ENCODE measurements at places on chromosomes 12 and 14.
A peak's percentile ranks its signal among the peaks of the same experiment; 100 is the strongest.

DNA sequence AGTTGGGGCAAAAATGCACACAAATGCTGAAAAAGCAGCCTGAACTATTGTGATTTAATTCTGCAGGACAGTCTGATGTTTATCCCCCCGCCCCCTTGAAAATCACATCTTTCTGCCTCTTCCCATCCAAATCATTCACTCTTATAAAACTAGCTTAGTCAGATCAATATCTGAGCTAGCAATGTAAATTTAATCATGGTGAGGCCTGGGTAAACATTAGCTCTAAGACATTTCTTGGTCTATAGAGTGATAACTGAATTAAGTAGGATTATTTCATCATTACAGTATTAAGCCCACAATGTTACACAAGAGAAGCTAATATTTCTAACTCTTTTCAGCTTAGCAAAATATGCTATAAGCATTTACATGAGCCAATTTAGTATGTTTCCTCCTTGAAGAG is 9.1 kb upstream of the PCED1B start:
- DNase-seq, result no peak

GRCh38 chr12:60451457-60451856 is 855.6 kb downstream of the SLC16A7 start:
- DNase-seq, result no peak

GRCh38 chr12:82430541-82431145 is 72.3 kb downstream of the METTL25 start:
- DNase-seq, result no peak

- no peak for DNase-seq
Observed at GRCh38 chr14:33232031-33232430, 293.4 kb downstream of the NPAS3 start.

- DNase-seq, result peak; percentile 94
Observed at GRCh38 chr14:54447231-54447692, 6.1 kb upstream of the CNIH1 start.

GRCh38 chr14:99569725-99570543 is 34.1 kb downstream of the CCDC85C start:
- no peak for DNase-seq

DNA sequence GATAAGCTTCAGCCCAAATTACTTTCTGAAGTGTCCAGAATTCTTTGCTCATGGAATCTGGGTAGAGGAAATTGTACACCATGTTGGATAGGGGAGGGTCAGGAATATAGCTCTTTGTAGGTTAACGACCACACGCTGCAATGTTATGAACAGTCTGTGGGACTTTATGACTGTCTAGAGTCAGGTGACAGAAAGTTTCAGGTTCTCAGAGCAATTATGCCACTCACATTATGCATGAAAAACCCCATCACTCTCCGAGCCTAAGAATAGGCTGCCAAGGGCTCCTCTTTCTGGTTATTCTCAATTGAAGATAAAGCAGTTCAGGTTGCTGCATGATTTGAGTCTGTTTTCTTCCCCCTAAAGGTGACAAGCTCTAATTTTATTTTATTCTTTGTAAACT is 430.9 kb downstream of the ATP23 start:
- DNase-seq, result no peak

GRCh38 chr12:105729926-105730325 is 399.4 kb downstream of the C12orf75 start:
- no peak for DNase-seq

- DNase-seq, result no peak
Observed at GRCh38 chr14:68557648-68558047, 235.2 kb downstream of the ZFP36L1 start.

GRCh38 chr14:83467811-83468210 is 1934.2 kb upstream of the SEL1L start:
- no peak for DNase-seq

- no peak for DNase-seq
Observed at GRCh38 chr14:102212845-102213244, 73.1 kb downstream of the WDR20 start.

GRCh38 chr14:92677087-92677668 is 71.2 kb downstream of the LGMN start:
- DNase-seq, result peak; percentile 93

GRCh38 chr12:130163461-130164215 is 1.4 kb downstream of the FZD10 start:
- DNase-seq, result no peak

GRCh38 chr12:11500188-11500860 is 105.0 kb upstream of the PRB2 start:
- DNase-seq, result peak; percentile 75

GRCh38 chr12:19227190-19227879 is 97.8 kb downstream of the PLEKHA5 start:
- DNase-seq, result no peak

- peak; percentile 56 for DNase-seq
Observed at GRCh38 chr14:104735830-104736642, 12.0 kb downstream of the ADSS1 start.

DNA sequence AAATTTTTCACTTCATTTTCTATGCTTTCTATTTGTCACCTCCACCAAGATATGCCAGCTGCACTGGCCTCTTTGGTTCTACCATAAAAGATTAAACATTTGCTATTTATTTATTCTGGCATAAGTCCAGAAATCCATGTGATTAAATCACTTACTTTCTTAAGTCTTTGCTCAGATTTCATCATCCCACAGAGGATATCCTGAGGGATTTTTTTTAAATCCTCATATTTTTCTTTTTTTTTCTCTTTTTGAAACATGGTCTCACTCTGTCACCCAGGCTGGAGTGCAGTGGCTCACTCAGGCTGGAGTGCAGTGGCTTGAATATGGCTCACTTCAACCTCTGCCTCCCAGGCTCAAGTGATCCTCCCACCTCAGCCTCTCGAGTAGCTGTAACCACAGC is 645.4 kb upstream of the ATXN7L3B start:
- no peak for DNase-seq

- peak; percentile 4 for DNase-seq
Observed at GRCh38 chr14:64870160-64870559, 9.5 kb downstream of the SPTB start.

DNA sequence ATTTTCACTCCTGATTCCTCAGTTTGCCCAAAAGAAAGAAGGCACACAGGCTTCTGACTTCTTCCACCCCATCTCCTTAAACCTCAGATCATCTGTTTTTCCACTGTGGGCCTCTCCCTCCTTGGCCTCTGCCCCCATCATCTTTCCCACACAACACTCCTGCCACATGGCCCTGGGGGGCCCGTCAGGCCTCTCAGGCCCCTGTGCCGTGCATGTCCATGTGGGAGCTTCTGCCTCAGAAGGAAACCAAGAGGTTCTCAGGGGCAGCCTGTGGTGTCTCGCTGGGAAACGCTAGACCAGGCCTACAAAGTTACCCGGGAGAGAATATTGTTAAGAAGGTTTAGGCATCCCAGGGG is 8.0 kb downstream of the KLHL33 start:
- DNase-seq, result no peak

GRCh38 chr14:73829071-73829470 is 22.6 kb upstream of the PTGR2 start:
- no peak for DNase-seq

GRCh38 chr12:10701843-10702242 is 21.3 kb downstream of the YBX3 start:
- DNase-seq, result no peak

DNA sequence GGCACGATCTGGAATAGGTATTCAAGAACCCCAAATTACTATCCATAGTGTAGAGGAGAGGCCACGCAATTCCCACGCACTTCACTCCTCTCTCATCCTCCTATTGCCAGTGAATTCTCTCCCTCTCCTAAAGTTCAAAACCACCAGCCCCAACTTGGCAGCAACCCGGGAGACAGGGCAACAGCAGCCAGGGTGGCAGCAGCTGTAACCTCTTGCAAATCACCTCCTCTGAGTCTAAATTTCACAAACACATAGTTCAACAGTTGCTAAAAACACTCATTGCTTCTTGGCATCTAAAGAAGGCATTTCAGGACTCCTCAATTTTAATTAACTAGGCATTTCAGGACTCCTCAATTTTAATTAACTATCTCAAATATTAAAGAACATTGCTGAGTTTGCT is 37.7 kb upstream of the MANSC4 start:
- DNase-seq, result no peak

DNA sequence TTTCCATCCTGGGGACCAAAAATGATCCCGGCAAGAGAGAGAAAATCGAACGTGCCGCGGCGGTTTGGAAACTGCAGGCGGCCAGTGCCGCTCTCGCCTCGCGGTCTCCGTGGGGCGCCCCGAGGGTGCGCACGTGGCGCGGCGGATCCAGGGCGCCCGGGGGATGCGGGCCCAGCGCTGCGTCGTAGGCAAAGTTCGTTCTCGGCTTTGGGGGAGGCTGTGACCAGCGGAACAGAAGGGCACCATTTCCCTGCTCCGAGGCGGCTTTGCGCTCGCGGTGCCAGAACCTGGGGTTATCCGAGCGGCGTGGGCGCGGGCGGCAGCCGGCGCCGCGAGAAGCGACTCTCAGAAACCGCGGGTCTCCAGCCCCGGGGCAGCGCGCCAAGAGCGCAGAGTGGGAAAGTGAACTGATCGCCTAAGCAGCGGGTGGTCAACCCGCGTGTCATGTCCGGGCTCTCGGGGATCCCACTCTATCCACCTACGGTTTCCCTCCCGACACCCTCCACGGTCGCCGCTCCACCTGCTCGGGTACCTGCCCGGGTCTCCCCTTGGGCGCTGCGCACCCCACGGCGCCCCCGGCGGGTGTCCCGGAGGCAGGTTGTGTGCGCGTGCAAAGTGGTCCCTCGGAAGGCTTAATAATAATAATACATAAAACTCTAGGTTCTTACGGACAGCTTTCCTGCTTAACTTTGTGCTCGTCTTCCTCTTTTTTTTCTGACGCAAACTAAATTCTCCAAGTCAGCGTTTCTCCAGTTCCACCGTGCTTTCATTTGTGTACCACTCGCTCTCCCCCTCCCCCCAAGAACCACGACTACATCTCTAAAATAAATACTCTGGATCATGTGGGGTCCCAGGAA is 1.2 kb downstream of the ESRRB start:
- peak; percentile 48 for DNase-seq

- no peak for DNase-seq
Observed at GRCh38 chr12:109588461-109589239, 15.1 kb downstream of the MVK start.

DNA sequence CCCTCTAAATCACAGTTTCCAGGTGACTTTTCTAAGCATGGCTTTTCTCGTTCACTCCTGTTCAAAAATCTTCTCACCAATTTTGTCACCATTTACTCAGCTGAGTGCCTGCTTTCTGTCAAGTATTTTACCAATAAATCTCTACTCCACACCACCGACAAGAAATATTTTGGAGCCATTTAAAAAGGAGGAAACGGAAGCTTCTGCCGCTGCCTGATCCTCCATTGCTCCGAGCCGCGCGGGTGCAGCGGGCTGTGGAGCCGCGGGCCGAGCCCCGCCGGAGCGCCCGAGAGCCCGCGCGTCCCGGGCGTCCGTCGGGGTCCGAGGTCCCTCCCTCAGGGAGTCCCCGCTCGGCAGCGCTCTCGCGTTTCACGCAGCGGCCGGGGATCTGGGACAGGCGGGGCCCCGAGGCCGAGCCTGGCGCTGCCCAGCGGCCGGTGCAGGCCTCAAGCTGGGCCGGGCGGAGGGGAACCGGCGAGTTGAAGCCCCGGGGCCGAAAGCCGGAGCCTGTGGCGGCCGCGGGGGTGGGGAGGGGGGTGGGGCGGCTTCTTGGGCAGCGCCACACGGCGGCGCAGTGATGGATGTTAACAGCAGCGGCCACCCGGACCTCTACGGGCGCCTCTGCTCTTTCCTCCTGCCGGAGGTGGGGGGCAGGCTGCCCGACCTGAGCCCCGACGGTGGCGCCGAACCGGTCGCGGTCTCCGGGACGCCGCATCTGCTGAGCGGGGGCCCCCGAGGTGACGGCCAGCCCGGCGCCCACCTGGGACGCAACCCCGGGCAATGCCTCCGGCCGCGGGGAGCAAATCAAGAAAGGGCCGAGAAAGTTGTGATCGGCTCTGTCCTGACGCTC is 1.1 kb upstream of the HEBP1 start:
- peak; percentile 76 for DNase-seq

DNA sequence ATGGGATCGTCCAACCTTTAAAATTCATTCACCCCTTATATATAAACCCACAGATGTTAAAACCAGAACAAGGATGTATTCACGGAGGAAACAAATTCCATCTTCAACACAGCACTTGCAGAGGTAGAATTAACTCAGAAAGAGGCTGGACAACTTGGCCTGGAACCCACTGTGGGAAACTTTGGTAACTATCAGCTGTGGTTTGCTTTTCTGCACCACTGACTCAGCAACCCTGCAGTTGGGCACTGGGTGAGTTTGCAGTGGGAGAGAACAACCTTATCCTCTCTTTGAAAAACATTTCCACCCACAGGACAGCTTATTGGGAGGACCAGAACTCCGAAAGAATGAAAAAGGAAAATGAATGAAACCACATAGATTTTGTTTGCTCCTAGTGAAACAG is 66.3 kb downstream of the ZNF664 start:
- DNase-seq, result no peak

- peak; percentile 81 for DNase-seq
Observed at GRCh38 chr14:90061685-90062126, at the start of gene KCNK13. TSS of gene KCNK13 (plus strand) at chr14:90061994. CDS start at chr14:90062206, 212 bp downstream.

- DNase-seq, result no peak
Observed at GRCh38 chr12:15526033-15526432, 203.7 kb downstream of the PTPRO start.

- DNase-seq, result peak; percentile 72
Observed at GRCh38 chr12:113912760-113913329, 53.3 kb downstream of the RBM19 start.

GRCh38 chr14:50343434-50343833 is 31.3 kb downstream of the DMAC2L start:
- no peak for DNase-seq

All from suppressor macrophage treated with lipopolysaccharide for 1 hour (primary cell).